ENCODE measurements at places on chromosomes 2 and 18.
A peak's percentile ranks its signal among the peaks of the same experiment; 100 is the strongest.

DNA sequence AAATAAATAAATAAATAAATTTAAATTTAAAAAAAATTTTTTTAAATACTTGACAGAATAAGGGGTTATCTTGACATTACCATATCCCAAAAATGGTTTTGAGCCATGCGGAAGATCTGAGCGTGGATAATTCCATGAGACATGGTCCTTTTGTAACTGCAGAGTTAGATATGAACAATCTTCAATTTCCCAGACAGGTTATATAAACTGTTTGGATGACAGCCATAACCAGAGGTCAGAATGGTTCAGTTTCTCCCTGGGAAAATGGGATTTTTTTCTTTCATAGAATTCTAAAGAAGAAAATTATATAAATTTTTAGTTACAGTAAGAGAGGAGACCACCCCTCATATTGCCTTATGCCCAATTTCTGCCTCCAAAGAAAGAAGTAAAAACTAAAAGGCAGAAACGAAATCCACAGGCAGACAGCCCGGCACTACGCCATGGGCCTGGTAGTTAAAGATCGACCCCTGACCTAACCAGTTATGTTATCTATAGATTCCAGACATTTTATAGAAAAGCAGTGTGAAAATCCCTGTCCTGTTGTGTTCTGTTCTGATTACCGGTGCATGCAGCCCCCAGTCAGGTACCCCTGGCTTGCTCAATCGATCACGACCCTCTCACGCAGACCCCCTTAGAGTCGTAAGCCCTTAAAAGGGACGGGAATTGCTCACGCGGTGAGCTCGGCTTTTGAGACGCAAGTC, 3.0 kb downstream of the GALM start:
- no peak for DNase-seq

DNA sequence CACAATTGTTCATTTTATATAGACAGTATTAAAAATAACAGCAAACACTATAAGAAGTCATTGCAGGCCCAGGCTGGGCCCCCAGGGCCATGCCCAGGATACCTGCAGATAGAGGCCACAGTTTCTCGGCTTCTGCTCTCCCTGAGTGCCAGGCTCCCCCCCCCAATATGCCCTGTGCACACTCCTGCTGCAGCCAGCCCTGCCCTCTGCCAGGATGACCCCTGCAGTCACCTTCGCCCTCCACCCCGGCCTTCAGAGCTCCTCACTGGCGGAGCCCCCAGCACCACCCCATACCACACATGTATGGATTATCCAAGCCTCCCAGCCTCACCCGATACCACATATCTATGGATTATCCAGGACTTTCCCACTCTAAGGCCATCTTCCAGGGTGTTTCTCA, 104.5 kb downstream of the TPO start:
- DNase-seq: no peak

DNA sequence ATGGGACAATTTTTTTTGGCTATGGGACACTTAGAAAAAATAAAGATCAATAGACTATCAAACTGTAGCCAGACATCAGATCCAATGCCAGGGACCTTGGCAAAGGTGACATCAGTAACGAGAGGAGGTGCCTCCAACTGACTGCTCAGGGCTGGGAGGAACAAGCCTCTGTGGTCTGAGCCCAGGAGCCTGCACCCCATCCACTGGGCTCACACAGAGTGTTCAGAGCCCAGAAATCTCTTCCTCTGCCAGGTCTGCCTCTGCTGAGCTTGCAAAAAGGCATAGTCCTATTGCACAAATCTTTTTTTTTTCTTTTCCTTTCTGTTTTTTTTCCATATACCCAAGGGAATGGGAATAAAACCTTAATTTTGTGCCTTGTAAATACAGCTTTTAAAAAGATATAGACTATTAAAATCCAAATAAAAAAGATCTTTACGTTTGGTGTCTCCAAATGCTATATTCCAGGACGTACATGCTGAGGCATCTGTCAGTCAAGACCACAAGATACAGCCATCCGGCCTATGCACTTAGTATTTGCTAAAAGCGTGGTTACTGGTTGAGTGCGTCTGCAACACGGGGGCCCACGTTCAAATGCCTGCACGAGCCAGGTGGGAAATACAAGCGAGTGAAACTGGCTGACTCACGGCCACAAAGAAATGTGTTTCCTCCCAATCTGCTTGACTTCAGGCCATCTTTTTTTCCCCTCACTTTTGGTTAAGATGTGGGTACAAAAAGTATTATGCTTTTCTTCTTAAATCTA, 7.8 kb upstream of the ARHGAP25 start:
- DNase-seq: peak; percentile 58

DNA sequence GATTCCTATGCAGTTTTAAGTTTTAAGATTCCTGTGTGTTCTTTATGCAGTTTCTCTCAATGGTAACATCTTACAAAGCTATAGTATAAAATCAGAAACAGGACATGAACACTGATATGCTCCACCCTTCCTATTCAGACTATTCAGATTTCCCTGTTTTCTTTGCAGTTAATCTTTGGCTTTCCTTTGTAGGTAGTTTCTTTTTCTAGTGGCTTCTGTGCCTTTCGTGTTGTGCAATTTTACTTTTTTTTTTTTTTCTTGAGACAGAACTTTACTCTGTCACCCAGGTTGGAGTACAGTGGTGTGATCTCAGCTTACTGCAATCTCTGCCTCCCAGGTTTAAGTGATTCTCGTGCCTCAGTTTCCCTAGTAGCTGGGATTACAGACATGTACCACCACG, 94.9 kb upstream of the RNU4ATAC start:
- DNase-seq: no peak

DNA sequence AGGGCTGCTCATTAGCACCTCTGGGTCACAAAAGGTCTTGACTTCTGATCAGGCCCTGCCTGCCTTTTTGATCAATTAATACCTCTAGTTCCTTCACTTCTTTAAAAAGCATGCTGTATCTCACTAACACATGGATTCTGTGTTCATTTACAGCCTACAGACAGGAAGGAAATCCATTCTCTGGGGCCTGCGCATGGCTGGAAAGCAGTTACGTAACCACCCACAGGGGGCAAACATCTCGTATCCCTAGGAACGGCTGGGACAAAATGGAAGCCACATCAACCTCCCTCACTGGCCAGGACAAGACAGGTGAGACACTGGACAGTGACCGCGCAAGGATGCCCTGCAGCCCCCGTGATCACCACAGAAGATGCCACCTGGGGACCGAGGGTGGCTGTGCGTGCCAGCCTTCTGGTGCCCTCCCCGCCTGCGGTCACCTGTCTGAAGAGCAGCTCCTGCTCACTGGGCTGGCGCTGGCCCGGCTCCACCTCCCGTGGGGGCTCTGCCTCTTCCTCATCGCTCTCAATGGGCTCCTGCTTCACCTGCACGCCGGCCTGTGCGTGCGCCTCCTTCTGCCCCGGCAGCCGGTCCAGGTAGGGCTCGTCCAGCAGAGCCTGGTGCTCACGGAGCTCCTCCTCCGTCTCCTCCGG, 266.9 kb downstream of the TWIST2 start:
- no peak for DNase-seq

DNA sequence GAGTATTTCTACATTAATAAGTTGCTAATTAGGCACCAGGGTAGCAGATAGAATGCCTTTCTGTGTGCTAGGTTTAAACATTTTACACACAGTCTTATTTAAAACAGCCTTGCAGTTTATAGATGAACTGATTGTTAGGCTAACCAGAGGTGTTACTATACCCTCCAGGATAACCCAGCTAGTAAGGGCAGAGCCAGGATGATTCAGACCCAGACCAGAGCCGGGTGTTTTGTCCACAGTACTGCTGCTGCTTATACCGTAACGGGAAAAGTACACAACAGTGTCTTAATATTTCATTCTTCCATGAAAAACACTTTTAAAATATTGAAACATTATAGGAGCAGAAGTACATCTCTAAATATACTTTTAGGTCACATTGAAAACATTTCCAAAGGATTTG, 82.7 kb downstream of the MALT1 start:
- DNase-seq: peak; percentile 66
